ENCODE measurements at places on chromosomes 4 and X.

DNA sequence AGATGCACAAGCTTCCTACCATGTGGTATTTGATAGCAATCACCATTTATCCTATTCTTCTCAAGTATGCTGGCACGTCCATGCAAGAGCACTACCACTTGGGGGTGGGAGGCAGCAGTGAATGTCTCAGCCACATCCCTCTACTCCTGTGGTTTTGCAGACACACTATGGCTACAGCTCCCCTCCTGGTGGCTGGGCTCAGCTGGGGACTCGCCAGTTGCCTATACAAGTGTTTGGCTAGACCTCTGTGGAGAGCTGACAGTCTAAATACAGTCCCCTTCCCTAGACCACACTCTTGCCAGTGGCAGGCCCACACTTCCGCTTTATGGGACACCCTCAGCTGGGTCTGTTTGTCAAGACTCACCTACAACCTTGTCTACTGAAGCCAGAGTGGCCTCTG, 53.2 kb downstream of the ADGRA3 start:
- DNase-seq: no peak

DNA sequence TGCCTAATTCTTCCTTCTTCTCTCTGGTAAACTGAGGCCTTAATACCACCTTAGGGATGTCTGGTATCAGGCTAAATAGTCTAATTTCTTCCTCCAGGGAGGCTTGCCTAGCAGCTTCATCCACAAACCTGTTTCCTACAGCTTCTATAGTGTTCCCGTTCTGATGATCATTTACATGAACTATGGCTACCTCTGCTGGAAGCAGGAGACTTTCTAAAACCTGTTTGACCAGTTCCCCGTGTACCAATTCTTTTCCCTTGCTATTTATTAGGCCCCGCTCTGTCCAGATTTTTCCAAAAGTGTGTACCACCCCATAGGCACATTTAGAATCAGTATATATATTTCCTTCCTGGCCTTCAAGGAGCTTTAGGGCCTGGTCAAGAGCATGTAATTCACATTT, 5.8 kb upstream of the USP38 start:
- no peak for DNase-seq

DNA sequence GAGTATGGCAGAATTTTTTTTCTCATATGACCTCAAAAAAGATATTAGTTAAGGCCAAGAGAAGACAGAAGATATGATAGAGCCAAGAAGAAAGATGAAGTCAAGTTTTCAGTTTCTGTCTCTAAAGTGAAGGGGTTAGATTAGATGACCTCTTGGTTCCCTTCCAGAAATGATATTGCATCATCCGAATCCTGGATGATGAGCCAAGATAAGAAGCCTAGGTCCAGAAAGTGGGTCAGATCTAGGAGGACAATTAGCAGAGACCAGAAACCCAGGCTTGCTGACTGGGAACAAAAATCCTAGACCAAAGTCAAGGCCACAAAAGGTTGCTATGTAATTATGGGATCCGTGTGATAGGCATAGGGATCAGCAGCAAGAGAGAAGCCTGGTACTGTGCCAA, 20.2 kb downstream of the SATL1 start:
- no peak for DNase-seq

DNA sequence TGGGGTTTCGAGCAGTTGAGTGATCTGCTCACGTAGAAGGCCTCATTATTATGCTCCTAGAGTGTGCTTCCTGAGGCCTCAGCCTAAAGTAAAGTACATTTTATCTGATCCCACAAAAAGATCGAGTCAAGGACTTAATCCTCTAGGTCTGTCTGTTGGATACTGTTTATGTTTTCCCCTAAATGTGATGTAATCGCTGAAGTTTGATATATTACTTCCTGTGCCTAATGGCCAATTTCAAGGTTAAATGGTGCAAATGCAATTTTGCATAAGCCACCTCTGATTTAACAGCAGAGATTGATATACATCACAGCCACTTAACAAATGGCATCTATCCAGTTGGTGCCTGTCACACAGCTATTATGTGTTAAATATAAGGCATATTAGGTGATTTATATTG, 19.4 kb upstream of the SERTM2 start:
- DNase-seq: no peak

DNA sequence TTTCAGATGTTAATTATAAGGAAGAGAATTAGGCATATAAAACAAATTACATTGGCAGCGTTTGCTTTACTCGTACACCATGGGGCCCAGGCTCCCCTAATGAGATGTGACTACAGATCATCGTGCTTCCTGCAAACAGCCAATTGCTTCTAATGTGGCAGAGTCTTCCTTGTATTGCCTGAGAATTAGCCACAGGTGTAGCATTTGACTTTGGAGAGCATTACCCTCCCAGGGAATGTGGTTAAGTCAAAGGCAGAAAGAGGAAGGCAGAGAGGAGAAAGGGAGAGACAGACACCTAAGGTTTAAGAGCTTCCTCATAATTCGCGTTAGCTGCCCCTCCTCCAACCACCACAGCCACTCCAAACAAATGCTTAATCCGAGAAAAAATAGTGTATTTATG, 97.0 kb downstream of the MID1IP1 start:
- no peak for DNase-seq

- DNase-seq: no peak
These were observed 75.7 kb downstream of the RBM47 start for GRCh38 chr4:40553995-40554394.

- DNase-seq: no peak
These were observed 19.1 kb downstream of the SMARCAD1 start for GRCh38 chr4:94226763-94227162.

DNA sequence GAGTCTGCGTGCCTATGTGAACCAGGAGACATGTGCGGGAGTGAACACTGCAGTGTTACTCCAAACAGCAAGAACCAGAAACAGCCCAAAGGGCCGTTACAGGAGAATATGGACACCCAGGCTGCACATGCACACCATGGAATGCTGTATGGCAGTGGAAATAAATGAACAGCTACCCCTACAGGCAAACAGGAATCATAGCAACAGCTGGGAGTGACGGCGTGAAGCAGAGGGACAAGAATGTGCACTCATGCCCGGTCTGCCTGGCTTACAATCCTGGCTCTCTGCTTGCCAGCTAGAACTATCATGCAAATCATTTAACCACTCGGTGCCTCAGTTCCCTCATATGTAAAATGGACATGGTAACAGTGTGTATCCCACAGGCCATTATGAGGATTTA, 16.6 kb downstream of the GPKOW start:
- DNase-seq: peak; percentile 20

DNA sequence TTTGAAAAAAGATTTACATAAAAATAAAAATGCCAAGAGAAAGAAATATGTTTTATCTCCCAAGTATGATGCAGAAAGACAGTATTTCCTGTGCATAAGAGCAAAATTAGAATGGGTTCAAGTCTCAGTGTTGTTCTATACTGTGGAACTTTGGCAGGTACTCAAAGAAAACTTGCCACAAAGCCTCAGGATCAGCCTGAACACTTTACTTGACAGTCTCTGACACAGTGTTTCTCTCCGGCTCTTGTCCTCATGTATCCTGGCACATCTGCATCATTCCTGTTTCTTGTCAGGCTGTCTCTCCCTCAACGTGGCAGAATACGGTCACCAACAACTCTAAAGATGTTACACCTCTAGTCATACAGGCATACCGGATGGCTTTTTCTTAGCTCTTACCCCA, 273.7 kb downstream of the ARHGAP24 start:
- no peak for DNase-seq

GRCh38 chr4:146061610-146062334, 113.7 kb upstream of the LSM6 start:
- no peak for DNase-seq

- DNase-seq: no peak
These were observed 44.1 kb upstream of the SEC24B start for GRCh38 chr4:109389369-109390114.

DNA sequence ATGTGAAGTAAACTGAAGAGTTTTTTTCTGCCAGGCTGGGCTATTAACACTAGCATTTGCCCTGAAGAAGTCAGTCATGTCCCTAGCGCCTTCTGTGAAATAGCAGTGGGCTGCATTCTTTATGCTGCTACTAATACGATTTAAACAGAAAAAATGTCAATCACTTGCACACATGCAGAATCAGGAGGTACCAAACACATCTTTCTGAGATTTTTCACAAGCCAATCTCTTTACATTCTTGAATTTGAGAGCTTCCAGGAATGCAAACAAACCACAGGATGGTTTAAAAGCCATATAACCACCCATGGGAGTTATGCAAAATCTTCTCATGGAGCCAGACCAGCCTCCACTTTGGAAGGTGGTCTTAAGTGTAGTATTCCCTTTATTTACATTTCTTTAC, 220.1 kb downstream of the IQCM start:
- DNase-seq: no peak

- DNase-seq: no peak
These were observed 1768.0 kb upstream of the PCDH10 start for GRCh38 chr4:131381055-131381454.

DNA sequence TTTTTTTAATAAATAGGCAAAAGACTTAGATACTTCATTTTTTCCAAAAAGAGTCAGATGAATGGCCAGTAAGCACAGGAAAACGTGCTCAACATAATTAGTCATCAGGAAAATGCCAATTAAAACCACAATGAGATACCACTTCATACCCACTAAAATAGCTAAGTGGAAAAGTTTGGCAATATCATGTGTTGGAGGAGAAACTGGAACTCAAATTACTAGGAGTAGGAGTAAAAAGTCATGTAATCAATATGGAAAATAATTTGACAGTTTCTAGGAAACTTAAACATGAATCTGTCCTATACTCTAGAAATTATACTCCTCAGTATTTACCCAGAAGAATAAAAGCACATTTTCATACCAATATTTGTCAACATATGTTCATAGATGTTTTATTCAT, 449.8 kb downstream of the INPP4B start:
- DNase-seq: peak; percentile 69

DNA sequence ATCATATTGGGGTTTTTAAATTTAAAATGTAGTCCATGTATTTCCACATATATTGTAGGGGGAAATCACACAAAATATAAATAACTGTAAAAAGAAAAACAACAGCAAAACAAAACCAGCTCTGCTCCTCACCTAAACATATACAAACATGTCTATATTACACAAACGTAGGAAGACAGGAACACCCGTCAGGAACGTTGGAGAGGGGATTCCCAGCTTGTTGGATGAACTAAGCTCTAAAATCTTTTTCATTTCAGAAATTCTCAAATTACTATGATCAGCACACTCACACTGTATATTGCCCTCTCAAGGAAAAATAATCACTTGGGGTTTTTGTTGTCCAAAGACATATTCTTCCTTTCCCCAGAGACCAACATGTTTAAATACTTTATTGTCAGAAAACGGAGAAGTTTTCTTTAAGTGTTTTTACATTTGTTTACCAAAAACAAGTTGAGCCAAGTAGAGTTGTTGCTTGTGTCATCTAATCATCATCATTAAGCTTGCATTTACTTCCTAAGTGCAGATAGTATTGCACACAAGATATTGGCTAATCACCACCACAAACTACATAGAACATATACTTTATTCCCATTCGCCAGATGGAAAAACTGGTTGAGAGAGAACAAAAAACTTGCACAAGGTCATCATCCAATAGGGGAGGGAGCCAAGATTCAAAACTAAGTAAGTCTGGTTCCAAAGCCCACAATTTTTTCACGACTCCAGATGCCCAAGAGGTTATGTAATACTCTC, 2.4 kb upstream of the TLR10 start:
- DNase-seq: no peak

GRCh38 chr4:2941138-2942036, 21.8 kb downstream of the NOP14 start:
- DNase-seq: no peak

DNA sequence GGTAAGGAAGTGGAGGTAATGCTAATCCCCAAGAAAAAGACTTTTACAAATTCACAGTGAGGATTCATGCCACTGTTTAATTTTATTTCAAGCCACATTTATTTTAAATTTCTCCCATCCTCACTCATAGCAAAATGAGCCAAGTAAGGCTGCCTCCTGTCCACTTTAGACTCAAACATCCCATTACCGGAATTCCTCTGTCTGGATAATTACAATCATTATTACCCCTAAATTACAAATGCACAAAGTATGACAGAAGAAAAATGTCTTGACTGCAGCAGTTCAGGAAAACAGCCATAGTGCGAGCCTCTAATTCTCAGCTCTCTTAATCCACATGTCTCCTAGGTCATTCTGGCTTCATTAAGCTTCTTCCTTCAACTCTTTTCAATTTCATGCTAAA, 57.0 kb downstream of the MAPK10 start:
- no peak for DNase-seq

- no peak for DNase-seq
These were observed 44.4 kb downstream of the KIAA0232 start for GRCh38 chr4:6826781-6827508.

DNA sequence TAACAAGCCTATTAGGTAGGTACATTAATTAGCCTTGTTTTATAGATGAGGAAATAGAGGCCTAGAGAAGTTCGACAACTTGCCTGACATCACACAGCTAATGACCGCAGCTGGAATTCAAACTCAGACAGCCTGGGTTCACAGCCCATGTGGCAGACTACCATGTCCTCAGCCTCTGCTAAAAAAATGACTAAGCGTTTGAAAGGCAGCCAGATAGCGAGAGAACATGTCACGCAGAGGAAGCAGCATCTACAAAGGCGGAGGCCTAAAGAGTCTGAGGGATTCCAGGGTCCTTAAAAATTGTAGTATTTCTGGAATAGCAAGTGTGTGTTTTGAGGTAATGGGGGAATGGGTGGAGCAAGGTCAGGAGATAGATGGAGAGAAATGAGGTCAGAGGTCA, 33.2 kb upstream of the BMP15 start:
- DNase-seq: no peak

DNA sequence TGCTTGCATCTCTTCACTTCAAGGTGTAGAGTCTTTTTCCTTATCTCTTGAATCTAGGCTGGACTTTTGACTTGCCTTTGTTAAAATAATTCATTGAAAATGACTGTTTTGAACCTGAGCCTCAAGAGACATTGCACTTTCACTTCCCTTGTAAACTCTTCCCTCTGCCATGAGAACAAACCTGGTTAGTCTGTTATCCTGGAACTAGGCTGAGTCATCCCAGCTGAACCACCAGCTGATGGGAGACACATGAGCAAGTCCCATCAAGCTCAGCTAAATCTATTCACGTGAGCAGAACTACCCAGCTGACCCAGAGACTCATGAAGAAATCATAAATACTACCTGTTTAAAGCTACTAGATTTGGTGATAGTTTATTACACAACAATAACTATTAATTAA, 202.3 kb upstream of the CENPE start:
- no peak for DNase-seq

- peak; percentile 58 for DNase-seq
These were observed 51.5 kb upstream of the TRIM2 start for GRCh38 chr4:153152501-153153338.
